ENCODE measurements at places on chromosomes 6 and 20.
A peak's percentile ranks its signal among the peaks of the same experiment; 100 is the strongest.

- DNase-seq = no peak
Observed at GRCh38 chr6:132814716-132815570, 574 bp downstream of the RPS12 start.

- no peak for DNase-seq
Observed at GRCh38 chr20:24124951-24125650, 136.5 kb upstream of the GGTLC1 start.

GRCh38 chr6:91940801-91941200 lies 1353.9 kb upstream of the MAP3K7 start:
- DNase-seq = no peak

- DNase-seq = no peak
Observed at GRCh38 chr6:107124934-107125348, 9.6 kb upstream of the BEND3 start.

DNA sequence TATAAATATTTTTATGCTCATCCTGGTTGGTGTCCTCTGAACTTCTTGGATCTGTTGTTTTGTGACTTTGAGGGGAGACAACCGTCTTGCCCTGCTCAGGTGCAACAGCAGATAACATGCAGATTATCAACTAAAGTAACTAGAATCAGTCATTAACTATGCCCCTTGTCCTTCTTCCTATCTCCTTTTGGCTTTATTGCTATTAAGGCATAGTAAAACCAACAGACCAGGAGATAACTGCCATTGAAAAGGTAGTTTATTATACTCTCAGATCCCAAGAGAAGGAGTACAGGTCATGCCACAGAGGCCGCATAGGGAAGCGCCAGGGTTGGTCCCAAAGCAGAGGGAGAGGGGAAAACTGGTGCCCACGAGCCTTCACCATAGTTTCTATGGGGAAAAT lies 418.2 kb downstream of the GJA1 start:
- DNase-seq = no peak

DNA sequence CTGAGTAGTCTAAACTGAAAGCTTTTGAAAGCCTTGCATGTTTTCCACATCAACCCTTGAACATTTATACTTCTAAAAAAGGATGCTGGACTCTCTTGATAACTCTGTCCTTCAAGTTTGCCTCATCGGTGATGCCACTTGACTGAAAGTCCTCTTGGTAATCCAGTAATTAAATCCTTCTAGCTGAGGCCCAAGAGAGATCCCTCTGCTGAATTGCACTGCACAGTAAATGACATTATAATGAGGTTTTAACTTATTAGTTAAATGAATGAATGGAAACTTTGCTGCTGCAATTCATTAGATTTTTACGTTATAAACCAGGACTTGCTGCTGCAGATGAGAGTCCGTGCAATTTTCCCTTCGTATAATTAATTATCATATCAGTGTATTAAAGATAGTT lies 363.9 kb upstream of the FLRT3 start:
- no peak for DNase-seq

- no peak for DNase-seq
Observed at GRCh38 chr6:37669887-37670437, 27.7 kb downstream of the MDGA1 start.

DNA sequence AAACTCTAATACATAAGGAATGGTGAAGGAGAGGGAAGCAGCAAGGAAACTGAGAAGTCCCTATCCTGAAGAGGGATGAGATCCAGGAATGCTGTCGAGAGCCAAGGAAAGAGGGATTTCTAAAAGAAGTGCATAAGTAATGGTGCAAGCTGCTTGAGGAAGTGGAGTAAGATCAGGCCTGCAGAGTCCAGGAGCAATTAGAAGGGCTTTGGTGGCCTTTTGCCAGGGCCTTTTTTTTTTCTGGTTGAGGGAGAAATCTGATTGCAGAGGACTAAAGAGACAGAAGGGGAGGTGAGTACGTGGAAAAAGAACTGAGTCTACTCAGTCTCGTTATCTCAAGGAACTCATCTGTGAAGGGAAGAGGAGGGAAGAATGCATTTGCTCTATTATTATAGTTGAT lies 396.2 kb downstream of the UTRN start:
- no peak for DNase-seq

GRCh38 chr20:50270569-50270968 lies 79.9 kb downstream of the CEBPB start:
- DNase-seq = no peak

GRCh38 chr20:53611449-53611894 lies 17.8 kb upstream of the ZNF217 start:
- no peak for DNase-seq

GRCh38 chr6:150880336-150880735 lies 14.8 kb downstream of the MTHFD1L start:
- no peak for DNase-seq

DNA sequence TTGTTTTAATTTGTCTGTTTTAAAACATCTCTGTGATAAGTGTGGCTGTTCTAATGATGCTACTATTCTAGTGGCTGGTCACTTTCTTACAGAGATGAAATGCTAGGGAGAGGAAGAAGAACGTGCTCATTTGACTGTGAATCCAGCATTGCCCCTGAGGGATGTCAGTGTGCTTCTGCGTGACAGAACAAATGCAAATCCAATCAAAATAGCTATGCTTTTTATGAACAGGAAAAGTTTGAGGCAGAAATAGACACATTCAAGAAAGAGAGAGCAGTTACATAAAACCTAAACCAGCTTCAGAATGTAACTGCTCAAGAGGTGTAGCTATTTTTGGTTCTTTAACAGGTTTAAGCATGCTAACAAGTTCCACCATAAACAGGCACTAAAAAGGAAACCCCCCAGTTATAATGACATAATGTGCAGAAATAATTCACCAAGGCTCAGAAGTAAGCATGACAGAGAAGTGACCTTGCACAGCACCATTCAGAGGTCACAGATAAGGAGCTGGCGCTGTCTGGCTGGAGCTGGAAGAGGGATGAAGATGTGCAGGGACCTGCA lies 385.3 kb downstream of the EPM2A start:
- no peak for DNase-seq

GRCh38 chr20:3378138-3378537 lies 29.3 kb downstream of the DNAAF9 start:
- DNase-seq = no peak

- DNase-seq = no peak
Observed at GRCh38 chr6:10478187-10479040, 42.7 kb upstream of the GCNT2 start.

- DNase-seq = no peak
Observed at GRCh38 chr20:39944861-39945260, 744.2 kb downstream of the MAFB start.

- DNase-seq = no peak
Observed at GRCh38 chr20:15378151-15378550, 1040.7 kb upstream of the FLRT3 start.

GRCh38 chr6:22614547-22614946 lies 45.2 kb downstream of the HDGFL1 start:
- DNase-seq = no peak

- peak; percentile 16 for DNase-seq
Observed at GRCh38 chr20:32285621-32286371, 8.3 kb downstream of the KIF3B start.

GRCh38 chr20:32326504-32326845 lies 31.7 kb upstream of the ASXL1 start:
- no peak for DNase-seq

- peak; percentile 16 for DNase-seq
Observed at GRCh38 chr6:129621252-129621651, 88.7 kb downstream of the ARHGAP18 start.

DNA sequence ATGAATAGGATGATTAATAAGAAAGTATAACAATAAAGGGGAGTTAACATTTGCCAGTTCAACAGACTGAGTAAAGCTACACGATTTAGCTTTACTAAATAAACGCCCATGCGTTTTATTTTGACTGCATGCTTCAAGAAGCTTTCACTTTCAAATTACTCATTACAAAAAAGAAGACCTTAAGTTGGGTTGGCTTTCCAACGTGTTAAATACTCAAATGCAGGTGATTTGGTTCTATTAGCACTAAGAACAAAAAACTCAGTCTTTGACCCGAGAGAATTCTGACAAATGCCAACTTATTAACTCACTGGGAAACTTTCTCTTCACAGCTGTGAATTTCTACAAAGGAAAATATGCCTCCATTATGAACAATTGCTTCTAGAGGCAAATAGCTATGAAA lies 24.8 kb downstream of the RNF146 start:
- DNase-seq = no peak

- no peak for DNase-seq
Observed at GRCh38 chr6:164069350-164069990, 655.0 kb downstream of the QKI start.

DNA sequence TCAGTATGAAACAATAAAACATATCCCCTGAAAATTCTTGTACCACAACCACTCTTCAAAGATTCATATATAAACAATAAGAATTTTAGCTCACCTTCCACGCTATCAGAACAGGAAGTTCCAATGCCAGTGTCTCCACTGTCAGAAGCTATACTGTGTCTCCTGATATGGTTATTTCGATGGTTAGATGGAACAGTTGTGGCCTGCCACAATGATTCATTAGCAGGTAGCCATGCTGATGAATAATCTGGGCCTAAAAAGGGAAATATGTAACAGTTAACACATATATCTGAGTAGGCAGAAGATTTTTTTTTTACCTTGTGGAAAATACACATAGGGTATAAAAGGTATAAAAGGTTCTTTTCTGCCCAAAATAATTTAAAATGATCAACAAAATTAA lies 19.0 kb downstream of the CEP85L start:
- no peak for DNase-seq

DNA sequence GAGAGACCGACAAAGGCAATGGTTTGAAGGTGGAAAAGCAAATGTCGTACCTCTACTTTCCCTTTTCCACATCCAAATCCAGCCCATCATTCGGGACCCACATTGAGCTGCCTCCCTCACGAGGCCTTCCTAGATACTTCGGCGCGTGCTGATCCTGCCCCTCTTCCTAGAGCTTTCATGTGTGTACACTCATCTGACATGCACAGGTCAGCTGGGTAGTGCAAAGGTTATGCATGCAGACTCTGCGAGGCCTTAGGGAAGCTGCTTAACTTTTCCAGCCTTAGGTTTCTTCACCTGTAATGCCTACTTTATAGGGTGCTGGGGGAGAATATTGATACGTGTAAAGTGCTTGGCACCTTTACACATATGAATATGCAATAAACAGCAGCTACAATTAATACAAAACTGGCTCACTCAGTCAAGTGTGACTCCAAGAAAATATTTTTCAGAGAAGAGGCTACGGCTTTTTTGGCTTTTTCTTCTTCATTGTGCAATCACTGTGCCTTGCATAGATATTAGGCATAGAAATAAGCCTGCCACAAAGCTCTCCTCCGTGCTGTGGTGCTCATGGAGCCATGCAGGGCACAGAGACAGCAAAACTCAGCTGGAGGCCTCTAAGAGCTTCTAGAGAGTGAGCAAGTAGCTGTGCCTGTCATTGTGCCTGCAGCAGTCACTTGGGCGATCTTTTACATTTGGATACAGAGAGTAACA lies 3.6 kb upstream of the MANBAL start:
- no peak for DNase-seq

All from stimulated activated CD4-positive, alpha-beta T cell treated with anti-CD3 and anti-CD28 coated beads, Interleukin-1b, Interleukin-23, amount 100 ng/mL, for 24 hours (primary cell).